CD4-positive, alpha-beta T cell treated with Interleukin-17A for 1 hour (primary cell): ENCODE measurements at places on chromosomes 6 and 20.

DNA sequence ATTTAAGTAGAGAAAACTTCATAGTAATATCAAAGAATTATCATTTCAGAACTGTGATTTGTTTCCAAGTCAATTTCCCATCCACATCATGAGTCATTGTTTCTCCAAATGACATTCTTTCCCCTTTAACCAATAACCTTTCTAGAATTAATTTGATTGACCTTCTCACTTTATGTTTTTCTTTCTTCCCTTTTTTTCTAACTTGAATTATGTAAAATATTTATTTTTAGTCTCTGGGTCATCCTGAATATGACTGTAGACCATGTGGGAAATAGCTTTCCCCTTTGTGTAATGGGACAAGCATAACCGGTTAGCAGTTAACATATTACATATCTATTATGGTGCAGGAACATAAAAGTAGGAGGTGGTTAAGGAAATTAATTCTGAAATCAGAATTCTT is 291.1 kb downstream of the GJA1 start:
- DNase-seq: no peak

- no peak for DNase-seq
Observed at GRCh38 chr6:12832226-12832735, 115.7 kb downstream of the PHACTR1 start.

GRCh38 chr6:168578036-168578435 is 137.1 kb downstream of the SMOC2 start:
- no peak for DNase-seq

- no peak for DNase-seq
Observed at GRCh38 chr6:84251891-84252539, 24.6 kb upstream of the CEP162 start.

DNA sequence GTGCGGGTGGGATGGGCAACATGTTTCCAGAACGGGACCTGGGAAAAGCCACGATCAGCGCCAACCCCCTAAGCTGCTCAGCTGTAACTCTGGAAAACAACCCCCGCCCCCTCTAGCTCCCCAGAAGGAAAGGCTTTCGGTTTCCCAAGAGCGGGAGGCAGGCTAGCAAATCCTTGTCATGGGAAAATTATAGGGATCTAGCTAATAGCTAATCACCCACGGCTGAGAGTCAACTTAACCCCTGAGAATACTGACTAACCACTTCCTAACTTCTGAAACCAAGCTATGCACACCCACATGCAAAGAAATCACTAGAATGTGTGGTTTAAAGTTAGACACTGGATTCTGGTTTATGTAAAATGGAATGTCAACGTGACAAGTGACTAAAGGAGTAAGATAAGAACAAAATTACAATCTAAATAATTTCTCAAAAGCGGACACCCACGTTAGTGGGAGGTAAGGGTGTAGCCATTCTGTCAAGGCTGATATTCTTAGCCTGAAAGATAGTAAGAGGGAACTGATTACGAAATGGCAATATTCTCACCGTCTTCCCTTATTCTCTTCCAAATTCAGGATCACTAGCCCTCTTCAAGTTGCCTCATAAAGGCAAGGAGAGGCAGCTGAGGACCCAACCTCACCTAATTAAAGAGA is 20.1 kb downstream of the JAG1 start:
- DNase-seq: no peak

DNA sequence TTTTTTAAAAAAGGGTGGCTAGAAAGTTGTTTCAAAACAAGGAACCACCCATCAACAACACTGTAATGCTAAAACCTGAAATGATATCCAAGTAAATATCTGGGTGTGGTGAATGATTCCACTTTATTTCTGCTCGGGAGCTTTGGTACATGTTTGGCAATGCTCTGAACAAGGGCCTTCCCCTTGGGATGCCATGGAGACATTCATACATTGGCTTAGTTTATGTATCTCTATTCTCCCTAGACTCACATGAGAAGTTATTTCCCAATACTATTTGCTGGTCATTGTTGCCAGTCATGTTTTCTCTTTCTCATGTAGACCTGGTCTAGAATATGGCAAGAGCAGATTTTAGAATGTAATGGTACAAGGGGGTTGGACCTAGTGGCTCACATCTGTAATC is 22.9 kb downstream of the ADTRP start:
- no peak for DNase-seq

GRCh38 chr6:104884867-104885517 is 25.3 kb upstream of the HACE1 start:
- no peak for DNase-seq

DNA sequence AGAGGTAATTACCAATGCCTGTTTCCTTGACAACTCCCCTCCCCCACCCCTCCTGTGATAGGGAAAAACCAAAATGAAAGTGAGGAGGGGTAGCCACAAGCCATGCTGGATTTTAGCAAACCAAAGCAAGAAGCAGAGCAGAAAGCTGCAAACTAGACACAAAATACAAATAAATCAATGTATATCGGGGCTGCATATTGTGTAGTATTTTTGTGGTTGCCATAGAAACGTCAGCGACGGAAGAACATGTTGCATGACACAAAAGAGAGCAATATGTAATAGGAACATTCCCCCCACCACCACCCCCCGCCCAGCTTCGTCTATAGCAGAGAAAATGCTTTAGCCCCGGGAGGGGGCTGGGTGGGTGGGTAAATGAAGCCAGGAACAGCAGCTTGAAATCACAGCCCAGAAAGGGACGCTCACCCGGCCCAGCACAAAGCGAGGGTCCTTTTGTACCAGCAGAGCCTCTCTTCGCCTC is 548 bp downstream of the AGPAT4 start:
- peak; percentile 82 for DNase-seq
